GM12891 (cell line): ENCODE measurements at places on chromosomes 11 and 22.

DNA sequence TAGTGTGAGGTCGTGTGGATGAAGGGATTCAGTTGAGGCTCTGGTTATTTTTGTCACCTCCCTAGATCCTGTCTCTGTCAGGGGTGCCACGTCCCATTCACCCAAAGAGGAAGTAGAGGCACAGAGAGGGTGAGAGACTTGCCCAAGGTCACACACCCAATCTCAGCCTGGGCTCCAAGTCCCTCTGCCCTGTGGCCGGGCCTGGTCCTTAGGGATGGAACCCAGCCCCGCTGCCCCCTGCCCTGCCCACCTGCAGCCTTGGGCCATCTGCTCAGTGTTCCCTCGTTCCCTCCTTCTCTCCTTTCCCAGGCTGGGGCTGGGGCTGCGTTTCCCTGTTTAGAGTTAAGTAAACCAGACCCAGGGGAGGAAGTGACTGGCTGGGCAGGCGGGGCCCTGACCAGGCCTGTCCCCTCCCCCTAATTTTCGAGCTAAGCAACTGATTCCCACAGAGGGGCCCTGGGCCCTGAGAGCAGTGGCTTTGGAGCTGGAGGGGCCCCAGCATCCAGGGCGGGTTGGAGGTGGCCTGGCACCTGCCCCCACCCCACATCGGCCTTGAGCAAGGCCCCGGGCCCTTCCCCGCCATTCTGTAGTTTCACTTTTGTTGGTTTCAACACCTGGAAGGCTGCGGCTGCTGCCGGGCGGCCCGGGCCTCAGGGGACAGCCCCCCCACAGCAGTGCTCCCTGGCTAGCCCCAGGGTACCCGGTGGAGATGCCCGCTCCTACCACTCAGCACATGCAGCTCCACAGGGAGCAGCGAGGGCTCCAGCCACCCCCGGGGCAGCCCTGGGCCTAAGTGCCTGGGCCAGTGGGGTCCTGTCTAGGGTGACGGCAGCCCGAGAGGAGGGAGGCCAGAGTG lies 1.5 kb downstream of the TCIRG1 start:
- peak; percentile 88 for DNase-seq

DNA sequence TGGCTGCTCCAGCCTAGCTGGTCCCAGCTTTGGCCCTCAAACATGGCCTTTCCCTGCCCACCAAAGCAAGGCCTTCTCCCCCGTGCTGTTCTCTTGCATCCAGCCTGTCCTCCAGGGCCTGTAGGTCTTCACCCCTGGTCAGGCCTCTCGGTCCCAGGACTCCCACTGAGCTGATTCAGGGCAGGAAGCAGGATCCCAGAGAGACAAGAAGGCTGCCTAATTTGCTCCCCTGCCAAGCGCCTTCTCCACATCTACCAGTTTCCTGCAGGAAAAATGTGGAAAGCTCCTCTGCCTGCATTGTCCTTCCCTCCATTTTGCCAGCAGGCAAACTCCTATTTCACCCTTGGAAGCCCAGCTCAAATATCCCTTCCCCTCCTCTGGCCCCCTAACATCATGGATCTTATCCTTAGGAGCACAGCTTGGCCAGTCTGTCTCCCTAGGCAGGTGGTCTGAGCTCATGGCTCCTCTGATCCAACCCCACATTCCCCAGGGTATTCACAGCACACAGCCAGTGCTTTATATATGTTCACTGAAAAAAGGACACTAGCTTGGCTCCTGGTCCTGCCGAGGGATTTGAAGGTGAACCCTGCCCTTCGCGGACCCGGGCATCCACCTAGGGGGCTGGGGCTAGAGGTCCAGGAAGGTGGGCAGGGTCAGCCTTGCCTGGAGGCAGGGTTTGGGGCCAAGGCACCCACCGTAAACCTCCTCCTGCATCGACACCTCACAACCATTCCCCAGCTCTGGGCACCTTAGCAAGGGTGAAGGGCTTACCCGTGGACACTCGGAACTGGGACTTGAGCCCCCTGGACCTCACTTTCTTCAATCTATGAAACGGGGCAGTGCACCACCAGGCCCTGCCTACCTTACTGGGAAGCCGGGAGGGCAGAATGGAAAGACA lies 968 bp downstream of the RHBDD3 start:
- no peak for DNase-seq

- DNase-seq, result no peak
These were observed 258.3 kb downstream of the ETS1 start for GRCh38 chr11:128328955-128329551.

DNA sequence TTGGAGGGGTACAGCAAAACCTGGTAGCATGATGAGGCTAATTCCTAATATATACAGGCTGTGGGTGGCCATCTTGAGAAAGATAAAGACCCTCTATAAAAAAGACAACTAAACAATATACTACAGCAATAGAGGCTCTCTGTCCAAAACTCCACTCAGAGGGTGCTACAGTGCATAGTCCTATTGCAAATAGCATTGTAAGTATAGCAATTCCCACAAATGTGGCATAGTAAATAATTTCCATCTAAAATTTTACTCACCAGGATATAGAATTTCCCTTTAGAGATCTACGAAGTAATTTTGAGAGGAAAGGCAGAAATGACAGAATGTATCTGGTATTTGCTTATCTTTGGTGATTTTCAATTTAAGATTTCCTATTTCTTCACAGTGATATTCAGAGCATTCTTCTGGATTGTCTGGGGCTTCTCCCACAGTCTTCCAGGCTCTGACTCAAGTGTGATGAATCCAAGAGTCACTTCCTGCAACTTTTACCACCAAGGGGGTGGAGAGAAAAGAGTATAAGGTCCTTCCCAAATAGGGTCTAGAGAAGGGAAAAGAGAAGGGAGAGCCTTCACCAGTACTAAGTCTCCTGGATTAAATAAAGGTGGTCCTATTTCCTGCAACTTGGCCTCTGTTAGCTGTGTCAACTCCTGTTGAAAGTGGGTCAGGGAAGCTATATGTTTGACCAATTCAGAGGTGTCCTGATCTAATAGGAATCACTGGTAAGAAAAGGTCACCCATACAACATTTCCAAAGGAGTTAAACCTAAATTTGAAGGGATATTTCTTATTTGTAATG lies 1054.7 kb upstream of the CNTN5 start:
- no peak for DNase-seq

DNA sequence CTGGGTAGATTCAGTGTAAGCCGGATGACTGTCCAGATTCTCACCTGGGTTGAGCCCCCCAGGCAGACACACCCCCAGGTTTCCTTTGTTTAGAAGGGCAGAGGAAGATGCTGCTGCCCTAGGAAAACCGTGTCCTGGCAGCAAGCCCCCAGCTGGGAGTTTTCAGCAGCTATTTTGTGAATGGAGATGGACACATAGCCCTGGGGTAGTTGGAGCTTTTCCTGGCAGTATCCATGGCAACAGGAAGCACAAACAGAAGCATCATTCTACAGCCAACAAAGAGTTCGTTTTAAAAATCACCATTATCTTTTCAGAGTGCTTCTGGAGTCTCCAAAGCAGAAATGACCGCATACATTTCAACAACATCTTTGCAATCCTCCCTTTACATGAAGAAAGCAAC lies 245.5 kb downstream of the BRD1 start:
- no peak for DNase-seq

DNA sequence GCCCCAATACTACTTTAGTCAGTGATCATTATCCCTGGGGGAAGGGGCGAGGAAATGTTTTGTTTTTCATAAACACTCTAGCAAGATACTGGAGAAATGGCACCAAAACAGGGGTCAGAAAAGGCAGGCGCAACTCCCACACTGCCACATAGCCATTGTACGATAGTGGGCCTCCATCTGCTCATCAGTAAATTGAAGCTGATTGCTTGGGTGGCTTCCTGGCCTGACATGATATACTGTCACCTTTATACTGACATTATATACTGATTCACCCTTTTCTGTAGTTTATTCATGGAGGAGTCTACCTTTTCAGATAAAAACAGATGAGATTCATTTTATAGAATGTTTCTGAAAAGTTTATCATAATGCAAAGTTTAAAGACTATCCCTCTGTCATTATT lies 51.6 kb upstream of the CCDC34 start:
- DNase-seq, result no peak

GRCh38 chr11:67309166-67309565 lies 5.8 kb downstream of the SSH3 start:
- DNase-seq, result no peak

- DNase-seq, result no peak
These were observed 8.4 kb downstream of the PARVG start for GRCh38 chr22:44188986-44189630.
